ENCODE measurements at places on chromosomes 4 and X.

DNA sequence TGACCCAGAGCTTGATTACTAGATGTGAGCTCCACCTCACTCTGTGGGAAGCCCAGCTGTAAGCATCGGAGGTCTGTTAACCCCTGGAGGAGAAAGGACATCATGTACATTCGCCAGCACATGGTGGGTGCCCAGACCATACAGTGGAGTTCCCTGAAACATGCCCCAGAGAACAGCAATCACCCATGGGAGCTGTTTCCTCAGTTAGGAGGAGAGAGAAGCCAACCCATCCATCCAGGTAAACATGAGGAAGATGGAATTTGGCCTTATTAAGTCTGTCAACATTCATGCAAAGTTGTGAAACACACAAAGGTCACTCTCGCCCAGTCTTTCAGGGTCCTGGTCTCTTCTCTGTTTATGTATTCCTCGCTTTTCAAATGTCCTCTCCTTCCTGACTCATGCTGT lies 354.7 kb downstream of the ANK2 start:
- DNase-seq: no peak

GRCh38 chr4:81422595-81422994 lies 49.1 kb downstream of the RASGEF1B start:
- DNase-seq: peak; percentile 10

- DNase-seq: no peak
Observed at GRCh38 chrX:1111601-1112300, 100.7 kb downstream of the CRLF2 start.

- DNase-seq: no peak
Observed at GRCh38 chr4:73713650-73714049, 26.7 kb upstream of the CXCL8 start.

GRCh38 chrX:44010626-44011025 lies 37.4 kb upstream of the NDP start:
- no peak for DNase-seq

DNA sequence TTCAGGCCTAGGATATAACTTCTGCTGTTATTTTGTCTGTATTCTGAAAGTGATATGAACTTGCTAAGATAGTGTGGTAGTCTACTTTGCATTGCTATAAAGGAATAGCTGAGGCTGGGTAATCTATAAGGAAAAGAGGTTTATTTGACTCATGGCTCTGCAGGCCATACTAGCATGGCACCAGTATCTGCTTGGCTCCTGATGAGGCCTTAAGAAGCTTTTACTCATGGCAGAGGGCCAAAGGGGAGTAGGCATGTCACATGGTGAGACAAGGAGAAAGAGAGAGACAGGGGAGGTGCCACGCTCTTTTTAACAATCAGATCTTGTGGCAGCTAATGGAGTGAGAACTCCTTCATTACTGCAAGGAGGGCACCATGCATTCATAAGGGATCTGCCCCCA lies 247.3 kb downstream of the GPAT3 start:
- no peak for DNase-seq

- no peak for DNase-seq
Observed at GRCh38 chrX:25285598-25285997, 269.8 kb upstream of the ARX start.

DNA sequence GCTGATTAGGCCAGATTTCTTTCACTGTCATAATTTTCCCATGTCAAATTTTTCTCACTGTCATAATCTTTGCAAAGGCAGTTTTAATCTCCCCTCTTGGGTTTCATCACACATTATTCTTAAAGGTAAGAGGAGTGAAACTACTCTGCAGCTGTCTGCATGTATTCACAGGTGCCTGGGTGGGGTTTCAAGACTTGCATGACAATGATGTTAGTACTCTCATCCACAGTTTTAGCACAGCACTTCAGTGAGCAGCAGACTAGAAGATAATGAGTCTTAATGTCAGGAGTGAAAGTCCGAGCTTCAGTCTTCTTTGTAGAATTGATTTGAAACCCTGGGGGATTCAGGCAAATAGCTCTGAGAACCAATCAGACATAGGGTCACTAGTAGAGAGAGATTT lies 182.5 kb upstream of the GALNT7 start:
- peak; percentile 8 for DNase-seq

- no peak for DNase-seq
Observed at GRCh38 chr4:152309418-152309817, 226.5 kb downstream of the FBXW7 start.

GRCh38 chrX:13414006-13414647 lies 94.3 kb upstream of the ATXN3L start:
- DNase-seq: no peak

- DNase-seq: no peak
Observed at GRCh38 chr4:124389591-124389990, 322.9 kb downstream of the ANKRD50 start.

DNA sequence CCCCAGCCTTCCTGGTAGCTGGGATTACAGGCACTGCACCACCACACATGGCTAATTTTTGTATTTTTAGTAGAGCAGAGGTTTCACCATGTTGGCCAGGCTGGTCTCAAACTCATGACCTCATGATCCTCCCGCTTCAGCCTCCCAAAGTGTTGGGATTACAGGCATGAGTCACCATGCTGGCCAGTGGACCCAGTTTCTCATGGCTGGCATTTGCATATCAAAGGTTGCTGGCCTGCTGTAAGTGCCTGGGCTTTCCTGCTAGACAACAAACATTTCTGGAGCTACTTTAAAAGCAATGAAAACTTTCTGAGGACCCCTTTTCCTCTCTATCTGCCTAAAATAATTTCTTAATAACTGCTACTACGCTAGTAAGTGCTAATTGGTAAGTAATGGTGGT lies 228.2 kb downstream of the PCDH10 start:
- no peak for DNase-seq

- no peak for DNase-seq
Observed at GRCh38 chrX:104318330-104319009, 63.7 kb upstream of the ESX1 start.

GRCh38 chr4:53349091-53349491 lies 16.8 kb downstream of the SCFD2 start:
- no peak for DNase-seq

DNA sequence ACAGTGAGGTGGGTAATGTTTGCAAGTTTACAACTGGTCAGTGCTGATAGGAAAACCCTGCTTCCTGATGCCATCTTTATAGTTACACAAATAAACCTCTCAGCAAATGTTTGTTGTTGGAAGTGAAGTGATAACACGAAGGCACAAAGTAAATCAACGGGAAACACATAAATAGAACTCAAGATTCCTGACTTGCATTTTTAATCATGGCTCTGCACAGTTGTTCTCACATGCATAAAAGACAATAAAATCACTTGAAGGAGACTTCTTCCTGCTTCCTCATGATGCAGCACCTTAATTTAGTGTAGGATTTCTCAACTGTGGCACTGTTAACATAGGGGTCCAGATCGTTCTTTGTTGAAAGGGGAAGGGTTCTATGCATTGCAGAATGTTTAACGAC lies 907.7 kb downstream of the RAB28 start:
- no peak for DNase-seq

DNA sequence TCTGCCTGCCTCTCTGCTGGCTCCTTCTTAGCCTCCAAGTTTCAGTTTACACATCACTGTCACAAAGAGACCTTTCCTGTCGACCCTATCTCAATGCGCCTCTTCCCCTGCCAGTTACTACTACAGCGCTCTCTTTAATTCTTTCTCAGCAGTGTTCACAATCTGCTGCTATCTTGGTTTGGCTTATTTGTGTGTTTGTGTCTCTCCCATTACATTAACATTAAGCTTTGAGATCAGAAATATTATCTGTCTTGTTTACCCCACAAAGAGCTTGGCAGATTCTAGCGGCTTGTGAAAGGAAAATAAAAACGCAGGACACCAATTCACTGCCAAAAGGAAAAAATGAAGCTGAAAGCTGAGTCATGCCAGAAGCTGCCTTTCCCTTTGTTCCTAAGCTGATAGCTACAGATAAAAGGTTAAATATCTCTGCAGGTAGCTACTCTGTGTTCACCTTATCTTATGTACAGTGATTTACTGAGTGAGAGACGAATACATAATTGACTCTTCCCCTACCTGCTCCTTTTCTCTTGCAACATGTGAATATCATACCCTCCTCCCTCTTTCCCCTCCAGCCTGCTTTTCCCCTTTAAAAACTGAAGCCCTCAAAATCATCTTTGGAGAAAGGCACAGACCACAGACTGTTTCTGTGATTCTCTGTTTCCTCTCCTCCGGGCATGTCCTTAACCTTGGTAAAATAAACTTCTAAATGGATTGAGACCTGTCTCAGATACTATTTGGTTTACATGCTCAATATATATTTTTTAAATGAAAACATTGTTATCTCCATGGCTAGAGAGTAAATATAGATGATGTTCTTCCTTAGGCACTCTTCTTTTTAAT lies 19.3 kb upstream of the SLC9A7 start:
- DNase-seq: no peak

DNA sequence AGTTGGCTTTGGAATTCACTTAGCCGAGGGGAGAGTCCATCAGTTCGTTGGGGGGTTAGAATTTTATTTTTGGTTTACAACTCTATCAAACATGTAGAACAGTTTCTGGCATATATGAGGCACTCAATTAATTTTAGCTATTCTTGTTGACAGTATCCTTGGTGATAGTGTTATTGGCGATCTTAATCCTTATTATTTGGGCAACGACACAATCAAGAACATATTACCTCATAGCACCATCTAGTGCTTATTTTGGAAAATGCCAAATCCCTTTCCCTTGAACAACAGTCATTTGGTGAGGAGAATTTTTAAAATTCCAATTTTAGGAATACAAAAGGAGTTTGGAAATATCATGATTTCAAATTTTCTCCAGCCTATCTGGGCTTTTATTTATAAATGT lies 17.9 kb upstream of the PGRMC1 start:
- no peak for DNase-seq

DNA sequence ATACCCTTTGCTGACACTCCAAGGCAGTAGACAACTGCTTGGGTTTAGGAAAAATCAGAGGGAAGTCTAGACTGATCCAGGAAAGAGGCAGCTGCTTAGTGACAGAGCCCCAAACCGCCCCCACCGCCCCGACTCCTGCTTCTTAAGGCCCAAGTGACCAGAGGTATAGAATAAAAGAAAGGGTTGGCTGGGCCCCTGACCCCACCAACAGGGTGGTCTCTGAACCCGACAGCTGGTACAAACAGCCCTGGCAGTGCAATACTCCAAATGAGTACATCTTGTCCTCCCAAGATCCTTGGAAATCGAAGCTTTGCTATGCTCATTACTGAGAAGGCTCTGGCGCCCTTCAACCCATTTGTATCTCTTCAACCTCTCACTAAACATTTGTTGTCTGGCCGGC lies 78.1 kb upstream of the PLAC1 start:
- DNase-seq: no peak

- no peak for DNase-seq
Observed at GRCh38 chr4:114323841-114324240, 274.8 kb upstream of the UGT8 start.

GRCh38 chr4:148216866-148217814 lies 225.1 kb downstream of the NR3C2 start:
- DNase-seq: peak; percentile 18

- DNase-seq: no peak
Observed at GRCh38 chr4:13261486-13262257, 222.5 kb downstream of the RAB28 start.

DNA sequence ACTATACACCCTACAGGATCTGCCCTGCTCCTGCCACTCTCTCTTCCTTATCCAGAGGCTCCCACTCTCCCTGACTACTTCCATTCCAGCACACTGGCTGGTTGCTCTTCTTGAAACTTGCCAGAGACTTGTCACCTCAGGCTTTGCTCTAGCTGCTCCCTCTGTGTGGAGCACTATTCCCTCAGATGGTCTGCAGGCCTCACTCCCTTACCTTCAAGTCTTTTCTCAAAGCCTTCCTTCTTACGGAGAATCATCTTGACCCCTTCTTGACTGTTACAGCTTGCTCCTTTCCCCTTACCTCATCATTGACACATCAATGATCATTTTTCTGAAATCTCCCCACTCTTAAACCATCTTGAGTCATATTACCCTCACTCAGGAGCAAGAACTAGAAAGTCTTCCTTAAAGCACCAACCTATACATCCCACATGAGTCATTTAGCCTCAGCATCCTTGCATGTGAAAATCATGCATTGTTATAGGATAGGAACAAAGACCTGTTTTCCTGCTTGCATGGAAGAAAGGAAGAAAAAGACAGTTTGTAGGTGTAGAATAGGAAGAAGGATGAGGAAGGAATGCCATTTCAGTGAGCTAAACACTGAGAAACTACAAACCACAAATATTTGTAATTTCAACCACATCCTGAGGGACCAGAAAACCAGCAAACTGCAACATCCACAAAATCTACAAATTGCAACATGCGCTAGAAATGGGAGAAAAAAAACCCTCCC lies 55.7 kb downstream of the ANTXR2 start:
- DNase-seq: no peak

- DNase-seq: peak; percentile 66
Observed at GRCh38 chr4:146643812-146644401, 5.2 kb downstream of the POU4F2 start.

GRCh38 chr4:73723023-73723422 lies 17.3 kb upstream of the CXCL8 start:
- no peak for DNase-seq

DNA sequence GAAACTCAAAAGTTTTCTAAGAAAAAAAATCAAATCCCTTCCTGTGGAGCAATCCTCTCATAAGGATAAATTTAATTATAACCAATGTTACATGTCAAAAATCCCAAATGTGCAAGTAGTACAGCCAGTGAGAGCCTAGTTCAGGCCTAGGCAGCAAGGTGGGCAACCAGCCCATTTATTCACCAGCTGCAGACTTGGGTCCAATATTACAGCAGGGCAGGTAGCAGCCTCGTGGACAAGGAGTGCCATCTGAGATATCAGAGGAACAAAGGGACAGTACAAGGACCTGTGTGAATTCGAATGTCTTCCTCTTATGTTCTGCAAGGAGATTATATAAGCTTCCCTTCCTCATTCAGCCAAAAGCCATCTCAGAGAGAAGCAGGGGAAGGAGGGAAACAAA lies 6.6 kb downstream of the HELQ start:
- no peak for DNase-seq
